ENCODE measurements at places on chromosomes 12 and 14. TPM values are rescaled to one million over a fixed set of nuclear protein-coding genes. Genes with fewer than 3 reads are reported as not detected.

The SEL1L gene
- 16.9 TPM for total RNA-seq

The IKZF4 gene
- 0.30 TPM for total RNA-seq

The ETFBKMT gene
- total RNA-seq: 20.9 TPM

The LALBA gene
- not detected for total RNA-seq

The SOX5 gene
- total RNA-seq: not detected

The ABCC9 gene
- total RNA-seq: not detected

The SOAT2 gene
- total RNA-seq: not detected

The CYP46A1 gene
- not detected for total RNA-seq

The SPRYD3 gene
- 23.9 TPM for total RNA-seq

The MANSC4 gene
- not detected for total RNA-seq

The SPTLC2 gene
- 5.7 TPM for total RNA-seq

The OR4E2 gene
- total RNA-seq: not detected

The YARS2 gene
- 80.0 TPM for total RNA-seq

The PLA2G1B gene
- total RNA-seq: not detected

The PTMS gene
- 328 TPM for total RNA-seq

The NKX2-1 gene
- total RNA-seq: not detected

The CDKL1 gene
- 4.7 TPM for total RNA-seq

The SLC39A5 gene
- total RNA-seq: not detected

The PTCSC3 gene
- total RNA-seq: not detected

The RNU7-1 gene
- total RNA-seq: not detected

The ZFHX2 gene
- total RNA-seq: not detected

The RBP5 gene
- total RNA-seq: not detected

The ADAMTS20 gene
- not detected for total RNA-seq

The FGF23 gene
- not detected for total RNA-seq

The STON2 gene
- total RNA-seq: not detected

The RIPK3 gene
- total RNA-seq: not detected

The TMEM229B gene
- total RNA-seq: 5.9 TPM

The NFKBIA gene
- 76.7 TPM for total RNA-seq

The DBX2 gene
- total RNA-seq: not detected

Data from MG63 (cell line).